Brain pericyte (primary cell): ENCODE measurements at places on chromosomes 2 and 18.

DNA sequence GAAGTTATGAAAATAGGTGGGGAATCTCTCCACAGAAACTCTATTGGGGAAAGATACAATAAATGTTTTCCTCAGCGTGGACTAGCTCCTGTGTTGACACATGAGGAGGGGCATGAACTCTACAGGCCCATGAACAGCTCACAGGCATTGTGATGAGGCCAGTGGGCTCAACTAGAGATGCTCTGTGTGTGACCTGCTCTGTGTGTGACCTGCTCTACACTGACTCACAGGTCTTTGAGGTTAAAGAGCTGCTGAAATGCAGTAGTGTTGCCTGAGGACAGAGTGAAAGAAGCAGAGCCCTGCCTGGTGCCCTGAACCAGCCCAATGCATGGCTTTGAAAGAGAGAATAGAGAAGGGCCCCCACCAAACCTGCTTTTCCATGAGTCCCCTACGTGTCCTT, 117.6 kb downstream of the MCFD2 start:
- DNase-seq: no peak

DNA sequence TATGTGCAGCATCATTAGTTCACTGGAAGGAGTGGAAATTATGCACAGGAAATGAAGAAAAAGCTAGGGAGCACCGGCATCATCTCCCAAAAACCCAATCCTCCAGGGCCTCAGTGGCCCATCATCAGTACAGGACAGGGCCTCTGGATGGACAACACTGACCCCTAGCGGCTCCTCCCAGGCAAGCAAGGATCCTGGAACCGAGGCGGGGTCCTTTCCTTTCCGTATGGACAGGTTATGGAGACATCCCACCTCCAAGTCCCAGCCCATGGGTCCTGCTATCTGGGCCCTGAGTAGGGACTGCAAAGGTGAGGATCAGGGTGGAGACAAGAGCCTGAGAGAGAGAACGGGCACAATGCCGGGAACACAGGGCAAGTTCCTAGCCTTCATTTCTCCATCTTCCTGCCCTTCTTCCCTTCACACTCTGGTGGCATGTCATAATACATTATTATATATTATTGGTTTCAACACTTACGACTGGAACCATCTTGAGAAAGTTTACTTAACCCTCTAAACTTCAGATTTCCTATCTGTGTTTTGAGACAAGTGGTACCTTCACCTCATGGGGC, 68.2 kb downstream of the ZNF516 start:
- DNase-seq: no peak

- no peak for DNase-seq
Observed at GRCh38 chr2:240200230-240201051, 60.0 kb upstream of the OTOS start.

DNA sequence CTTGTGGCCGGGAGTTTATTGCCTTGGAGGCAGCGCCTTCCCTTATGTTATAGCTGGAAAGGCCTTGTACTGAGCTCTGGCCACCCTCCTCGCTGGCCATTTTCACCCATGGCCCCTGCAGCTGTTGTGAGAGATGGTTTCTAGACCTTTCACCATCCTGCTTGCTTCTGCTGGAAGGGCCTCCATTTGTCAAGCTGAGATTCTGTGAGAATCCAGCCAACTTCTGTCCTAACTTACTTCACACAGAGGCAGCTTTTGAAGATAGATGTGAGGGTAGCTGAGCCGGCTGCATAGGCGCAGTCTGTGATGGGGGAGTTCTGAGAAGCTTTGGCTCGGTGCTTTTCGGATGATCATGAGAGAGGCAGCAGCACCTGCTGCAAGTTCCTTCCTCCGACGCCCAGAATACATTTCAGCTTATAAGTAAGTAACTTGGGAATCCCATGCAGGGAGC, 8.7 kb downstream of the CTIF start:
- no peak for DNase-seq

DNA sequence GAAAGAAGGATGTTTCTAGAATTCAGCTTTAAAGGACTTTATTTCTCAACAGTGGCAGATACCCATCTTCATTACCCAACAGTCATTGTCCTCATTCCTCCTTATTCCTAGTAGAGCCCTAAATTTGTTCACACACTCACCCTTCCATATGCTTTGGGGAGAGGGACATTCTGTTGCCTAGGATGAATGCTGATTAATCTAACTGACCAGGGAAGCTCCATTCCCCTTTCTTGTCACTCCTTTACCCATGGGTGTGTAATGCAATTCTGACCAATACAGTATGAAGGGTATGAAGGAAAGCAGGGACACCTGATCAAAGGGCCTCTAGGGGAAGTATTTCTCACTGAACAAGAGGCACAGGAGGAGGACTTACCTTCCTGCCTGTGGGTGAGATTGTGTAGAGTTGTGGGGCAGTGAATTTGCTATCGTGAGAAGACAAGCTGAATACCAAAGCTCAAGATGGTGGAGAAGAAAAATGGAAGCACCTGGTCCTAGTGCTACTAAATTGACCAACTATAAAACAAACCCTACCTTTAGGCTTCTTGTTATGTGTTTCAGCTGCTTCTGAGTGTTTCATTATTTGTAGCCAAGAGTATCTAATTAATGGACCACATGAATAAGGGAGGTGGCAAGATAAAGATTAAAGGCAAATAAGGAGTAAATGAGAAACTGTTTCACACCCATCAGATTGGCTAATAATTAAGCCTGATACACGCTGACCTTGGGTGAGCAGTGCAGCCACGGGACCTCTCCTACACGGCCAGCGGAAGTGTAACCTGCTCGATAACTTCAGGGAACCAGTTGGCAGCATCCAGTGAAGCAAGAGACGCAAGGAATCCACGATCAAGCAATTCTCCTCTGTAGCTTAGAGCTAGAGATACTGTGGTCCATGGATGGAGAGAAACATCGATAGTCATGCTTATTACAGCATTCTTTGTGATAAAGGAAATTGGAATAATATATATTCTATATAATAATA, 202.3 kb downstream of the MYCN start:
- no peak for DNase-seq

DNA sequence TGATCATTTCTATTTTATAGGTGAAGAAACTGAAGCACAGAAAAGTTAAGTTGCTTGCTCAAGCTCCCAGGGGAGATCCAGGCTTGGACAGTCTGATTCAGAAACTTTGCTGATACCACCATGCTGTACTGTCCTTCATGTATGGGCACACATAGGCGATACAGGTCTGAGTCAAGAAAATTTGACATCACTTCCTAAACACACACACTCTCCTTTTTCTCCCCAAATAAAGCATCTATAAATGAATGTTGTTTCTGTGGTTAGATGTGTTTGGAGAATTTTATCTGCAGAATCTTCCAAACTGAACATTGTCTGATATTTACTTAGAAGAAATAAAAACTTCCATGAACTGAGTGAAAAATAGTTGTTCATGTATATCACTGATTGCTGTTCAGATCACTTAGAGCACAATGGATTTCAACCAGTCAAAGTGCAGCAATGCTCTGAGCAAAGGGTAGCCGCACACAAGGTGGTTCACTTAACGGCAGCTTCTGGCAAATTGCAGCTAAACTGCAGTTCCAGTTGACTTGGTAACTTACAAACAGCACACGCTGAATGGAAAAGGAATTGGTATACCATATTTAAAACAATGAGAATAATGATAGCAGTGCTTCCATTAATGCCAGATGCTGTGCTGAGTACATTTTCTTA, 10.0 kb upstream of the AGFG1 start:
- no peak for DNase-seq

- no peak for DNase-seq
Observed at GRCh38 chr2:71889759-71890684, 257.6 kb downstream of the CYP26B1 start.

- DNase-seq: no peak
Observed at GRCh38 chr2:47076586-47077441, 78.3 kb downstream of the STPG4 start.

DNA sequence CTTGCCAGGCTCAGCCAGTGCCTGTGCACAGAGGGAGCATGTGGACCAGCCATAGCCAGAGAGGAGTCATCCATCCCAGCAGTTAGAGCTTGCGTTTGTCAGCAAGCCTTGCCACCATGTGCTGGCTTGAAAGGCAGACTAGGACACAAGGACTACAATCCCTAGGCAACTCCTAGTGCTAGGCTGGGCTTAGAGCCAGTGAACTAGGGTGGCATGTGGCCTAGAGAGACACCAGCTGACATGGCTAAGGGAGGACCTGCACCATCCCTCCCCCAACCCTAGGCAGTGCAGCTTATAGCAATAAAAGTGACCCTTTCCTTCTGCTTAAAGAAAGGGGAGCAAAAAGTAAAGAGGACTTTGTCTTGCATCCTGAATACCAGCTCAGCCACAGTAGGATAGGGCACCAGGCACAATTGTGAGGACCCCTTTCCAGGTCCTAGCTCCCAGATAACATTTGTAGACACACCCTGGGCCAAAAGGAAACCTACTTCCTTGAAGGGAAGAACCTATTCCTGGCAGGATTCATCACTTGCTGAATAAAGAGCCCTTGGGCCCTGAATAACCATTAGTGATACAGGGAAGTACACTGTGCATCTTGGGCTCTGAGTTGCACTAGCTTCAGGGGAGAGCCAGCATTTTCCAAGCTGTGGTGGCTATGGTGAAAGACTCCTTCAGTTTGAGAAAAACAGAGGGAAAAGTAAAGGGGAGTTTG, 38.7 kb upstream of the UXS1 start:
- DNase-seq: no peak

- DNase-seq: no peak
Observed at GRCh38 chr2:102301867-102302362, 9.4 kb upstream of the IL1RL1 start.

- no peak for DNase-seq
Observed at GRCh38 chr2:233121856-233122255, 61.7 kb downstream of the INPP5D start.
